ENCODE measurements at places on chromosomes 3 and 15. TPM values are rescaled to one million over a fixed set of nuclear protein-coding genes. Genes with fewer than 3 reads are reported as not detected.

DNA sequence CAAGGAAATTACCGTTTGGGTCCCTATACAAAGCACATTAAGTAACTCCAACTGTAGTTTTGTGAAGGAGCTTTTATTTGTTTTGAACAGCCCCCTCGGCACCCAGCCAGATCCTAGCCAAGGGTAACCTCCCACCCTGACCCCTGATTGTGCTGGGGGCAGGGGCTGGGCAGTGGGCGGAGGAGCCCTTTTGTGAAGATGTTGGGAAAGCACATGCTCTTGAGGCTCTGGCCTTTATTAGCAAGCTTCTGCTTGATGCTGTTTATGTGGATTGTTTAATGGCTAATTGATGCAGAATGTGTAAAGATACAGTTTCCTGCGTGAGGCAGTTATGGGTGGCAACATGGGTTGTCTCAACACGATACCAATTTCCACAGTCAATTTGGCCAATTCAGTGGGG is 136.5 kb downstream of the MAP2K5 start:
- DNase-seq = no peak

DNA sequence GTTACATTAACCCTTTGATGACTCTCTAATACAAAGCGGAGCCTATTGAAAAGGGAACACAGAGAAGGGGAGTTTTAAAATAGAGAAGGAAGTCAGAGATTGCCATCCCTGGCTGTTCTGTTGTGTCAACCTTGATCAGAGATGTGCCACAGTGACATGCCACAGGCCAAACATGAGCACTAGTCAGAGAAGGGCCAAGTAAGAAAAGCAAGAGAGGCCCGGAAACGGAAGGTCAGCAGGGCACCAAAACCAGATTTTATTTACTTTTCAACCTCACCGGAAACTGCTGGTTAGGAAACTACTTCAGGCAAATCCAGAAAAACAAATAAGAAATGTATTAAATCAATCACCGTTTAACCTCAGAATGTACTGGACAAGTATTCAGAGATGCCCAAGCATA is 171.8 kb downstream of the ALCAM start:
- no peak for DNase-seq

GRCh38 chr3:37457378-37458065 is 283.1 kb upstream of the LRRFIP2 start:
- no peak for DNase-seq

DNA sequence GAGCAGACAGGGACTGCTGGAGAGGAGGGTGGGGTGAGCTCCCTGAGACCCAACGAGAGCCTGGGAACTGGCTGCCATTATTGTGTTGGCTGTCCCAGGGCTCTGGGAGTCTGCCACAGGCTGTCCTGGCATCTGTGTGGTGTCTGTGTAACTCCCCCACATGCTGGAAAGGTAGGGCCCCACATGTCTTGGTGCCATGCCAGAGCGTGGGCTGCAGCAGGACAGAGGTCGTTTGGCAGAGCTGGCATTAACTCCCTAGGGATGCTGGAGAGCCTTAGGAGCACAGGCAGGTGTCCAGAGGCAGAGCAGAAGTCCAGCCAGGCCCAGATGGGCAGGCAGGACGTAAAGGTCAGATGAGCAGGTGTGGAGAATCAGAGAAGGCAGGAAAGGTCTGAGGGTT is 9.7 kb downstream of the TIMP4 start:
- DNase-seq = no peak

DNA sequence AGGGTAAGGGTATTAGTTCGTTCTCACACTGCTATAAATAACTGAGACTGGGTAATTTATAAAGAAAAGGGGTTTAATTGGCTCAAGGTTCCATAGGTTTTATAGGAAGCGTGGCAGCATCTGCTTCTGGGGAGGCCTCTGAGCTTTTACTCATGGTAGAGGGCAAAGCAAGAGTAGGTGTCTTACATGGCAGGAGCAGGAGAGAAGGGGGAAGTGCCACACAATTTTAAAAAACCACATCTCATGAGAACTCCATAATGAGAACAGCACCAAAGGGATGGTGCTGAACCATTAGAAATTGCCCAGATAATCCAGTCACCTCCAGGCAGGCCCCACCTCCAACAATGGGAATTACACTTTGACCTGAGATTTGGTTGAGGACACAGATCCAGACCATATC is 12.2 kb downstream of the RNF111 start:
- DNase-seq = no peak

GRCh38 chr15:71562251-71562650 is 248.1 kb upstream of the NR2E3 start:
- peak; percentile 35 for DNase-seq

GRCh38 chr3:160226026-160226907 is 1.0 kb downstream of the C3orf80 start:
- DNase-seq = no peak

DNA sequence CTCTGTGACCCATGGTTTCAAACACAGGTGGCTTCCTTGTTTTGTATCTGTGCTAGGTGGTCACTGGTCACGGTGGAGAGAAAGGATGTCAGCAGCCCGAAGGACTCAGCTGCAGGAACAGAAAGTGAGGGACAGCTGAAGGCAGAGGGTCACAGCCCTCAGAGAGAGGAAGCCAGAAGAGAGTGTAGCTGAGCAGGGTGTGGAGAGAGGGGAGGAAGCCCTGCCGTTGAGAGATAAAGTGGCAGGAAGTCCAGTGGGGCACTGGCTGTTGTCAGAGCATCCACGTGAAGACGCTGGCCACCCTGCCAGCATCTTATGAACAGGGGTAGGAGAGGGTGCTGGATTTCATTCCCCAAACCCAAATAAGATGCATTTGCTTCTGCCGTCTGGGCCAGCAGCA is 36.9 kb downstream of the LIMD1 start:
- DNase-seq = no peak

DNA sequence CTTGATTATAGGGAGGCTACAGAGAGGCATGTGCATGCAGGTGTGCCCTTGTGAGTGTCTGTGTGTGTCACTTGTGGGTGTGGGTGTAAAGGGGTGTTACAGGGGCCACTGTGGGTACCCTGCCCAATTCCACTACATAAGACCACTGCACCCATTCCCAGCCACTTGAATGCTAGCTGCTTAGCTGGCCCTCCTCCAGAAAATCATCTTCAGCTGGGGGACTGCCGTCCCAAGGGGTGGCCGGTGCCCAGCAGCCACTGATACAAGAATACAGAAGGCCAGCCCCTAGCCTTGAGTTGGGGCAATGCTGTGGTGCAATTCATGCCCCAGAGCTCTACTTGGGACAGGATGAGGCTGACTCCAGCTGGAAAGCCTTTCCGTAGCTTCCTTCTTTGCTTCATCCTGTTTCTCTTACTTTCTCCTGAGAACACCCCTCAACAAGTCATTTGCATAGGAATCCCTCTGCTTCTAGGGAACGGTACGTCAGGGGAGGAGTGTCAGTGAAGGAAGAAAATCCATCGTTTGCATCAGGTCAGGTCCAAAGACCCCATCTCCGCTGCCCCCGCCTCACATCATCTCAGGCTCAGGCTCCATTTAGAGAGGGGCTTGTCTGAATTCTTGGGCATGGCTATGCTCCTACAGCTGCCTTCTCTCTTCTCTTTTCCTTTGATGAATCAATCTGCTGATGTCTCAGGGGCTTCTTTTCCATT is 72.0 kb downstream of the SCN5A start:
- no peak for DNase-seq

DNA sequence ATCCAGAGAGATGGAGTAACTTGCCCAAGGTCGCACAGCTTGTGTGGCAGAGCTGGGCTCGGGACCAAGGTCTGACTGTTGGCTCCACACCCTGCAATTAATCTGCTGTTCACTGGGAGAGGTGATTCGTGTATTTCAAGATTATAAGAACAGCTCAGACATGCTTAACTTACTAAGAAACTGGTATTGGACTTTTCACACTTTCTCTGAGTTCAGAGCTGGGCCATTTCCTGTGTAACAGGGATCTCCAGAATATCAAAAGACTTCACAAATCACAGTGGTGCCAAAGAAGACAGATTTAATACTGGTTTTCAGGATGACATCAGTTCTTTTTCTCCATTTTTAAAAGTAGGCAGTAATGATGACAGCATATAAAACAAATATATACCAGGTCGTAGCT is 156.8 kb upstream of the UBE2E1 start:
- DNase-seq = peak; percentile 36

DNA sequence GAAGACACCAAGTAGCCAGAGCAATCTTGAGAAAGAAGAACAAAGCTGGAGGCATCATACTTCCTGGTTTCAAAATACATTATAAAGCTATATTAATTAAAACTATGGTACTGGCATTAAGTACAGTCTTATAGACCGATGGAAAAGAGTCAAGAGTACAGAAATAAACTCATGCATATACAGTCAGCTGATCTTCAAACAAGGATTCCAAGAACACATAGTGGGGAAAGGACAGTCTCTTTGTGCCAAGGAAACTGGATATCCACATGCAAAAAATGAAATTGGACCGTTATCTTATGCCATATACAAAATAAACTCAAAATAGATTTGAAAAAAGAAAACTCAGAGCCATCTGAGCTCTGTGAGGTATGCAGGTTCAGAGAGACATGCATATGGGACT is 57.4 kb downstream of the SERP1 start:
- no peak for DNase-seq

GRCh38 chr15:70127288-70127746 is 29.6 kb upstream of the TLE3 start:
- DNase-seq = no peak

DNA sequence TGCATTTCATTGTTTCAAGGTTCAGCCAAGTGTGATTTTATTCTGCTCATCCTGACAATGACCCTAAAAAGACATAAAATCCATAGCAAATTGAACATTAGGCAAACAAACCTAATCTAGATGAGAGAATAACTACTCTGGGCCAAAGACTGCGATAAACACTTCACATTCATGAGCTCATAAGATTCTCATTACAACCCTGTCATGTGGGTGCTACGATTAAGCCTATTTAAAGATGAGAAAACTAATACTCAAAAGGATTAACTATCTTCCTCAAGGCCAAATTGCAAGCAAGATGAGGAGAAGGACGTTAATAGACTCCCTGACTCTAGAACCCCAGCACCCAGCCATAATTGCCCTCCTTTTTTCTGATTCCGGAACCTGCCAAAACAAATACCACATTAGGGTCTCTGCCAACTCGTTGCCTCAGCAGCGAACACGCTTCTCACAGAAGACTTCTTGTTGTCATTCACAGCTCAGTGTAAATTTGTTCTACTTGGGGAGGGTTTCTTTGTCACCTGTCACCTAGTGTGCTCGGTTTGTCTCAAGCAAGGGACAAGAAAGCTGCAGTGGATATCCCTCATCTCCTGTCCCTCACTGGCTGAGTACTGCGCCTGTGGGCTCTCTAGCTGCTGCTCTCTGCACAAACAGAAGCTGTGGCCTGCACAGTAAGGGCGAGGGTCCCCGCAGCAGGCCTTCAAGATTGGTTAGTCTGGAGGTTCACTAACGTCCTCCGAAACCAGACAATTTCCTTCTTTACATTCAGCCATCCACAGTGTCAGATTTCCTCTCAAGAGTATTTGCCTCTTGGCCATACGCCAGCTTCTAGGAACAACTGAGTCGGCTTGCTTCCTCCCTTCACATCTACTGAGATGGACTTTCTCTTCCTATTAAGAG is 200.0 kb upstream of the UBE2E2 start:
- no peak for DNase-seq

DNA sequence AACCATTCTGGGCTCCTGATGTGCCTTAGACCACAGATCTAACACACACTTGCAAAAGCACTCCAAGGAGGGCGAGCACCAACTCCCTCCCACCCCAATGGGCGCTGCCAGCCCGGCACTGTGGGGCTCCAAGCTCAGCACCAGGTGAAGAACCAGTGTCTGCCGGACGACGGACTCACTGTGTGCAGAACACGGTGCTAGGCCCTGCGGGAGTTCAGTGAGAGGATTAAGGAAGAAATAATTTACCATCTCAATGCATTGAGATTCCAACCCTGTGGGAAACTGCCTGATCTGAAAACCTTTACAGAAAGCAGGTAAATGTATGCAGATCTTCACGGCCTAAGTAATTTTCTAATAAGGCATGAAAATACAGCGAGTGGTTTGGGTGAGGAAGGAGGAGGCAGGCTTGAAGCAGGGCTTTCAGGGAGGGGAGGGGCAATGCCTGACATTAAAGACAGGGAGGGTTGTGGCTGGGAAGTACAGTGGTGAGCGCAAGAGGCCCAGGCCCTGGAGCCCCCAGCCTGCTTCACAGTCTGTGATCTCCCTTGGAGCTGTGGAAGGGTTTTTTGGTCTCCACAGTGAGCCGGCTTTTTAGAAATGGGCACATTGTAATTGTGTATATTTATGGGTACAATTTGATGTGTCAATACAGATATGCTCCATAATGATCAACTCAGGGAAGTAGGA is 35.6 kb upstream of the CHRNB4 start:
- DNase-seq = no peak

DNA sequence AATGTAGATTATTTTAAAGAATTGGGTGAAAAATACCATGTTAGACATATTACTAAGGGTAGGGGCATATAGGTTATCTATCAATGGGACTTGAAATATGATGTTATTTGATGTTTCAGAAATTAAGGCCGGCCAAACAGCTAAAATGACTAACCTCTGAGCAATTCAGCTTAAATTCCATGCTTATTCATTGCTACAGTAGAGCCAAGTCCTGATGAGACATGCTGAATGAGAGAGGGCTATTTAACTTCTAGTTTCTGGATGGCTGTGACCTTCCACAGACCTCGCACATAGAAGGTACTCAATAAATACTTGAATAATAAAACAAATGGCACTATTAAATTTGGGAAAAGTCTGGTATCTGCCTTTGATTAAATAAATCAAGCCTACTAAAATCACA is 175.6 kb upstream of the WNT5A start:
- DNase-seq = peak; percentile 41

GRCh38 chr15:42065033-42065432 is 29.3 kb downstream of the PLA2G4D start:
- no peak for DNase-seq

- DNase-seq = peak; percentile 92
Observed at GRCh38 chr3:185732782-185733181, 92.1 kb downstream of the IGF2BP2 start.

DNA sequence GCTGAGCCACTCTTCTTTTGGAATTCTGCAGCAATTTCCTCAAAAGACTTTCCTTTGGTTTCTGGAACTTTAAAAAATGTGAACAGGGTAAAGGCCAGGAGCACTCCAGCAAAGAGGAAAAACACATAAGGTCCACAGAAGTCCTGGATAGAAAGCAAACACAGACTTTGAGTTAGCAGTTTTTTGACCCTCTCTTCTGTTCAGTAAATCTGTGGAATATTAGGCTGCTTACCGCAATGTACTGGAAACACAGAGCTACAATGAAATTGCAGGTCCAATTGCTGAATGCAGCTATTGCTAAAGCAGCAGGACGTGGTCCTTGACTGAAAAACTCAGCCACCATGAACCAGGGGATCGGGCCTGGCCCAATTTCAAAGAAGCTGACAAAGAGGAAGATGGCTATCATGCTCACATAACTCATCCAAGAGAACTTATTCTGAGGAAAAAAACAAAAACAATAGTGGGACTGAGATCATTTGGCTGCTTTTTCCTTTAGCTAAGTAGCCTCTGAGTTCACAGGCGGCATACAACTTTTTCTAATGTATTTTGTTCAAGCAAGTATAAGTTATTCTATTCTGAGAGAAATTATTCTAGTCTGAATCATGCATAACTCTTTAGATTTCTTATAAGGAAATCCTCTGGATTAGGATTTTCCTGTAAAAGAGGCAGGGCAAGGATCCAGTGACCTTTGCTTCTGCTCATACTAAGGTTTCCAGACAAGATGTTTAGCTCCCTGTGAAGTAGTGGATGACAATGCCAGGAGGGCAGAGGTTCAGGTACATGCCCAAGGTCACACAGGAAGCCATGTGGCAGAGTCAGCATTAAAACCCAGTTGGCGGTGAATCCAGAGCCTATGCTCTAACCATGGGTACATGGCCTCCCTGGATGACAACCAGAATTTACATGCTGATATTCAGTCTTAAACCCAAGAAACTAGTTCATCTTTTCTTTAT is 28.3 kb downstream of the SLC2A2 start:
- DNase-seq = no peak

BFSP2 gene
- not detected for total RNA-seq

FHIT gene
- total RNA-seq = 0.10 TPM

CIDEC gene
- not detected for total RNA-seq

All from A172 (cell line).